GM10248 (cell line): ENCODE measurements at places on chromosomes 1 and 21.

- DNase-seq: no peak
Measured at GRCh38 chr1:165350840-165351239, 5.7 kb downstream of the LMX1A start.

GRCh38 chr1:4267381-4268261 lies 367.5 kb upstream of the C1orf174 start:
- DNase-seq: peak; percentile 47

GRCh38 chr1:227035316-227035715 lies 95.2 kb downstream of the COQ8A start:
- no peak for DNase-seq

DNA sequence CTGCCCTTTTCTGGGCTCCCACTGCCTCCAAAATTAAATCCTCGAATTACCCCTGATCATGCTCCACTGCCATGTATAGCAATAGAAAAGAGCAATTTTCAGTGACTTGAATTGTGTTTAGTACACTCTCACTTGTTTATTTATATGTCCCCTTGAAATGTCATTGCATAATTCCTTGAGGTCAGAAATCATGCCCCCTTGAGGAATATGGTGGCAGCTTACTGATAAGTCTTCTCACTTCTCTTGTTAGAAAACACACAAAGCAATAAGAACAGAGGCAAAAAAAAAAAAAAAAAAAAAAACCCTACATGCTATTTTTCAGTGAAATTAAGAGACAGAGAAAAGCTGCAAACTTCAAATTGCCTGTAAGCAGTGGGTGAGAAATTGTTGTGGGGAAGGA lies 37.5 kb downstream of the GPR88 start:
- no peak for DNase-seq

GRCh38 chr1:112395256-112395820 lies 676 bp upstream of the CTTNBP2NL start:
- DNase-seq: no peak

DNA sequence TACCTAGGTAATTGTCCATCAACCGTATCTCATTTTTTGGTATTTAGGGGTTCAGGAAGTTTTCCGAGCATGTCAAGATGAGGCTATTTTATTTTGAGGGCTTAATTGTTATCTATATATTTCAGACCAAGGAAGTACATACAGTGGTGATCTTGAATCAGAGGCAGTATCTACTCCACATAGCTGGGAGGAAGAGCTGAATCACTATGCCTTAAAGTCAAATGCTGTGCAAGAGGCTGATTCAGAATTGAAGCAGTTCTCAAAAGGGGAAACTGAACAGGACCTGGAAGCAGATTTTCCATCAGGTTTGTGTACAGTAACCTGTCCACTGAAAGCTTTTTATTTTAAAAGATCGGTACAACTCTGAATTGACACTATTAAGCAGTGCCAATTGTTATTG lies 130.2 kb downstream of the ZMYM4 start:
- no peak for DNase-seq

DNA sequence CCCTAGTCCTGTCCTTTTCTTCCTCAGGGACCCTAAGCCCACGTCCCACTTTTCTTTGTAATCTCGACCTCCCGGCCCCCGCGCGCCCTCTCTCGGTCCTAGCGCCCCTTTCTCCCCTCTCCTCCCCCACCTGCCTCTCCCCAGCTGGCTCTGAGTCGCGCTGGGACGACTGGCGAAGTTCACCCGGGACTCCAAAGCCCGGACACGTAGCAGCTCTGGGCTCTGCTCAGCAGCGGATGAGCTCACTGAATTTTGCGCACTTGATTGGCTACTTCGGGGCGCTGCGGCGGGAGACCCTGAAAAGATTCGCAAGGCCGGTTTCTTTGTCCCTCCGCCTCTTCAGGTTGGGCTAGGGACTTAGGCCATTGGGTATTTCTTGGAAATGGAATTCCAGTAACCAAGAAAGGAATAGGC lies 16.3 kb upstream of the ACKR1 start:
- DNase-seq: peak; percentile 74

DNA sequence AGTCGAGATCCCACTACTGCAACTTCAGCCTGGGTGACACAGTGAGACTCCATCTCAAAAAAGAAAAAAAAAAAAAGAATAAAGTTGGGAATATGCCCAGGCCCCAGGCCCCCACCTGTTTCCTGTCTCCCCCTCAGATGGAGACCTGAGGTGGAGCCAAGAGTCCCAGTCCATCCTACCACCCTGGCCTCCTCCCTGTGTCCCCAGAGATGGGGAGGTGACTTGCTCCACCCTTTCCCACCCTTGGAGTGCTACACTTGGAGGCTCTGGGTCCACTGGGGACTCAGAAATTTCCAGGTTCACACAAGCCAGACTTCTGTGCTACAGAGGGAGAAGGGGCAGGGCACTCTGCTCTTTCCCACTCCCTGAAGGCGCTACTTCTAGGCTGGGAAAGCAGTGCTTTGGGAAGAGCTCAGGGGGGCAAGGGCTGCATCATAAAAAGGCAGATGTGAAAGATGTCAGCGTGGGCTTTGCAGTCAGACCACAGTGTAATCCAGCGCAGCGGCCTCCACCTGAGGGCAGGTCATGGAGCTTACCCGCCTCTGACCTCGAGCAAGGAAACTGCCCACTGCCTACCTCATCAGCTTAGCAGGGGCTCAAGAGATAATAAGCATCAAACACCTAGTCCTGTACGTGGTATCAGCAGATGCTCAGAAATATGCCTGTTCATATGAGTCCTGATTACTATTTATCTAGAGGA lies 13.4 kb downstream of the TMEM63A start:
- DNase-seq: no peak

- DNase-seq: no peak
Measured at GRCh38 chr1:17163371-17163770, 41.6 kb upstream of the PADI1 start.

DNA sequence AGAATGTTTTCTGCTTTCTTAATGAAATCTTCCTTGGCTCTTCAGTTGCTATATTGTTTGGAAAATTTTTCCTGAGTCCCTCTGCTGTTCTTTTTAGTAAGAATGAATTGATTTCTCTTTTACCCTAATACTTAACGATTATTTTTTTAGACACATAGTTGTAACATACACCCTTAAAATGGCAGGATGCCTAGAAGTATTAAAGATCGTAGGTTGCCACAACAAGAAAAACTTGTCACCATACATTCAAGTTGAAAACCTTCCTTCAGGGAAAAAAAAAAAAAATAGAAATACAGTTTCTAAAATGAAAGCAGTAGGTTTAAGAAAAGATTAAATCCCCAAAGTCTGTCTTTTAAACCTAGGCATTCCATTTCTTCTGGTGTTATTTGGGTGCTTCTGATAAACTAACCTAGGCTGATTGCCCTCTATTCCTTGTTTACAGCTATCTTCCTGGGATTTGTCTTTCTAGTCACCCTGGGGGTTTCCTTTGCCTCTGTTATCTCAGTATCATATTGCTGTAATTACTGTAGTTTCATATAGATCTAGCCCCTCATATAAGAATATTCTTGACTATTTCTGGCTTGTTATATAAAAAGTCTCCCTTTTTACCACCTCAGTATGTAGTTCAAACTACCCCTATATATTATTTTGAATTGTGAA lies 16.8 kb downstream of the SUCO start:
- no peak for DNase-seq

- DNase-seq: no peak
Measured at GRCh38 chr1:1004420-1004779, 4.5 kb upstream of the HES4 start.

GRCh38 chr1:63411066-63411465 lies 43.6 kb downstream of the ALG6 start:
- DNase-seq: no peak

- DNase-seq: no peak
Measured at GRCh38 chr1:203544485-203544884, 50.5 kb downstream of the OPTC start.

- no peak for DNase-seq
Measured at GRCh38 chr1:192630521-192631287, 5.2 kb upstream of the RGS13 start.

- no peak for DNase-seq
Measured at GRCh38 chr21:32597205-32597604, 11.9 kb upstream of the TCP10L start.

GRCh38 chr1:18245647-18246046 lies 138.0 kb downstream of the IGSF21 start:
- DNase-seq: no peak

- DNase-seq: no peak
Measured at GRCh38 chr1:157862114-157863070, 20.8 kb upstream of the CD5L start.

- no peak for DNase-seq
Measured at GRCh38 chr1:56535939-56536338, 43.4 kb downstream of the PLPP3 start.
